ENCODE measurements at places on chromosomes 2 and 18.

- no peak for DNase-seq
Observed at GRCh38 chr2:86758405-86758804, 32.3 kb downstream of the CD8A start.

- DNase-seq = no peak
Observed at GRCh38 chr2:196266855-196267254, 95.5 kb upstream of the STK17B start.

DNA sequence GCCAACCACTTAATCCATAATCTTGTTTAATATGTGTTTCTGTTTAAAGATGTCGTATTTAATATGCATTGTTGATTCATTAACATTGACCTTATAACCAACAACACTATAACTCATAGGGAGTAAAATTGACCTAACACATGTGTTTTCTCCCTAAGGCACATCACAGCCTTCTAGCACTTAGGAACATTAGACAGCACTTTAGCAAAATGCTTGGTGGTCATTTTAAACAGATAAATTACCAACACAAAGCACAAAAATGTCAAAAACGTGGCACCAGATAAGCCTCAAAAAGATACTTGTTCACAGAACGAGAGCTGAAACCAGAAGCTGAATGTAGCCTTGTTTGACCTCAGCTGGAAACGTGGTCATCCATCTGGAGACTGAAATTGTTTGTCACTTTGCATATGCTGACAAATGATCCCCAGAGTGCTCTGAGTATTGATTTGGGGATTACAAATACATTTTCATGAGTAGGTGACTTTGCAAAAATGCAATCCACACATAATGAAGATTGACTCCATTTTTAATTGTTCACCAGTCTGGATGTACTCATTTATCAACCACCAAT is 139.2 kb downstream of the CCDC102B start:
- DNase-seq = no peak

DNA sequence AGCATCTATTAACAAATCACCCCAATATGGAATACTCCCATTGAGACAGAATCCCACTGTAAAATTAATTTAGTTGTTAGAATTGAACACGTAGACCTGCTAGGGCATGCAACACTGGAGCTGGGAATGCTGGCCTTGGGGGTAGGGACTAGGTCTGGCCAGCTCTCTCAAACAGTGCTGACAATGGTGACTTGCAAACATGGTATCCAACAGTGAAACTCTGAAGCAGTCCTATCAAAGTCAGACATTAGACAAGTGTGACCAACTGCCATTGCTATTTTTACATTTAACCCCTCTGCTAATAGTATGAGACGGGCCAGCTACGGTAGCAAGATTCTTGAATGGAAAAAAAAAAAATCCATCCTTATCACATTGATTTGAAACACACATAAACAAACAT is 7.2 kb downstream of the E2F6 start:
- DNase-seq = no peak

DNA sequence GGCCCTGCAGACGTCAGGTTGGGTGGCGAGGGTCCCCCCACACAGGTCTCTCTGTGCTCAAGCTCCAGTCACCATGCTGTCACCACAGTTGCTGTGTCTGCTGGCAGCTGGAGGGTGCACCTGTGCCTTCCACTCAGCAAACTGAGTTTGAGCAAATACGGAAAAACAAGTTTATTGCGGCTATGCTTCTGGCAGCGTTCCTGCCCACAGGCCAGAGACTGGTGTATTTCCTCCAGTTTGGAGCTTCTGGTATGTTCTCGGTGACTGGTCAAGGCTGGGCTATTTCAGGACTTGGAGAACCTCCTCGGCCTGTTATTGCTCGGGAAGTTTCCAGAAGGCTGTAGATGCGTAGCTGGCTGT is 132.6 kb downstream of the SEPTIN10 start:
- no peak for DNase-seq

GRCh38 chr18:42442656-42443055 is 487.6 kb downstream of the PIK3C3 start:
- no peak for DNase-seq

DNA sequence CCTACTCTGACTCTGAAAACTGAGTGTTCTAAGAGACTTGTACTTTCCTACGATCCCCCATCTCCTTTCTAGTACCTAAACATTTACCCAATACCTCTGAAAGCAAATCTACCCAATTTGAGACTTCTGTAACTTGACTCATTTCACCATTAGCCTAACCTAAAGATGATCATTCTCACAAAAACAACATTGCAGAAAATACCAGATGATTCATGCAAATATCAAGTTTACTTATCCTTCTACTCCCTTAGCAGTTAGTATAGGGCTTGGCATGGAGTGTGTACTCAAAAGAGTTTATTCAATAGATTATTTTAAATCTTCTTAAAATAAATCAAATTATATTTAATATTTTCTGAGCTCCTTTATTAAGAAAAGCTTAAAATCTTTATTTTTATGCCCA is 89.6 kb downstream of the NR4A2 start:
- no peak for DNase-seq

GRCh38 chr2:32750880-32751279 is 123.0 kb downstream of the TTC27 start:
- no peak for DNase-seq

DNA sequence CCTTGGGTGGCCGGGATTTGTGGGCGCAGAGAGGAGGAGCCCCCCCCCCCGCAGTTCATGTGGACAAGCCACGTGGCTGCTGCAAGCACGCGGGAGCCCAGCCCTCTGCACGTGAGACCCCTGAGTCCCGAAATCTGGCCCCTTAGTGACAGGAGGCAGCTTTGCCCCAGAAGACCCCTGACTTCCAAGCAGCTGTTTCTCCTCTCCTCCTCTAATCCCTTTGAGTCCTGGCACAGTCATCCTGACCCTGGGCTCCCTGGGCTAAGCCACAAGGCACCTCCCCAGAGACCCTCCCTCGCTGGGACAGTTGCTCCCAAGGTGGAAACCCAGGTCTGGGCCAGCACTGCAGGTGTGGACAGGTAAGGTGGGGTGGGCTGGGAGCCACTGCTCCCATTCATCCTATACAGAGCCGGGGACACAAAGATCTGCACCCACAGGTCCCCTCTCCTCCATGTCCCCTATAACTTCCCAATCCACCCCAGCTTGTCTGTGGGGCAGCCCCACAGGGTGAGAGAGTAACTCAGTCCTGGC is 923 bp downstream of the TEKT4 start:
- DNase-seq = no peak

DNA sequence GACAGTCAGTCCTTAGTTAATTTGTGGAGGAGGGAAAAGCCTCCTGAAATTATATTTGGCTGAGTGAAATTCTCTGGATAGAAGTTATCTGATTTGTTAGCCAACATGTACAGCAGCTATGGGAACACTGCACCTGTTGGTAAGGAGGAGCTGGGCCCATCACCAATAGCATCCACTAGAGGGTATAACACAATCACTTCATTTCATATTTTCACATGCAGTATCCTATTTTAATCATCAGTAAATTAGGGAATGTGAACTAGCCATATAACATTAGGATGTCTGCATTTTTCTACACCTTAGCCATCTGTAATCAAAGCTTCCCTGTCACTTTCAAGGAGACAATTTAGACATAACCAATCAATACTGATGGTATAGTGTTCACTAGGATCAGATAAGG is 818.4 kb upstream of the CDH2 start:
- no peak for DNase-seq

DNA sequence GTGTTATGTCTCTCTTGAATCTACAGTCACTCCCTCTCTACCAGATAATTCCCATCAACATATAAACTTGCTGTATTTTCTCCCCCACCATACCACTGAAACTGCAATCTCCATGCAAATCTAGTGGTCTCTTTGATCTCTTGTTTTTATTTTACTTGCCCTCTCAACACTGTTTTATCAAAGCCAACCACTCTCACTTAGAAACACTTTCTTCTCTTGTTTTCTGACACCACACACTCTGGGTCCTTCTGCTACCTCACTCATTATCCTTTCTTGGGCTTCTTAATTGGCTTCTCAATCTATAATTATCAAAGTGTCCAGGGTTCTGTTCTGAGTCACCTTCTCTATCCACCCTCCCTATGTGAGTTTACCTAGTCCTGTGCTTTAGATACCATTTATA is 2.0 kb upstream of the MCFD2 start:
- no peak for DNase-seq

DNA sequence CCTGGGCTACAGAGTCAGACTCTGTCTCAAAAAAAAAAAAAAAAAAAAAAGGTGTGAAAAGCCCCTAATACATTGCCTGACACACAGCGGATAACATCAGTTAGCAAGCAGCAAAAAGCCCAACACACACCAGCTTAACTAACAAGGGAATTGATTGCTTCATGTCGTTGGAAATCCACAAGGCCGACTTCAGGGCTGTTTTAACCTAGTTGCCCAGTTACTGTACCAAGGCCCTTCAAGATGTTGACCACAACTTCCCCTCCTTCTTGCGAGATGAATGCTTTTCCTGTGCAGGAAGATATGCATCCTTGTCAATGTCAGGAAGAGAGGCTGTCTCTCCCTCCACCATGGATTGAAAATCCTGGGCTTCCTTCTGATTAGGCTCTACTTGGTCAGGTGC is 202.9 kb downstream of the MIB1 start:
- DNase-seq = no peak

- no peak for DNase-seq
Observed at GRCh38 chr2:71880846-71881610, 266.6 kb downstream of the CYP26B1 start.

DNA sequence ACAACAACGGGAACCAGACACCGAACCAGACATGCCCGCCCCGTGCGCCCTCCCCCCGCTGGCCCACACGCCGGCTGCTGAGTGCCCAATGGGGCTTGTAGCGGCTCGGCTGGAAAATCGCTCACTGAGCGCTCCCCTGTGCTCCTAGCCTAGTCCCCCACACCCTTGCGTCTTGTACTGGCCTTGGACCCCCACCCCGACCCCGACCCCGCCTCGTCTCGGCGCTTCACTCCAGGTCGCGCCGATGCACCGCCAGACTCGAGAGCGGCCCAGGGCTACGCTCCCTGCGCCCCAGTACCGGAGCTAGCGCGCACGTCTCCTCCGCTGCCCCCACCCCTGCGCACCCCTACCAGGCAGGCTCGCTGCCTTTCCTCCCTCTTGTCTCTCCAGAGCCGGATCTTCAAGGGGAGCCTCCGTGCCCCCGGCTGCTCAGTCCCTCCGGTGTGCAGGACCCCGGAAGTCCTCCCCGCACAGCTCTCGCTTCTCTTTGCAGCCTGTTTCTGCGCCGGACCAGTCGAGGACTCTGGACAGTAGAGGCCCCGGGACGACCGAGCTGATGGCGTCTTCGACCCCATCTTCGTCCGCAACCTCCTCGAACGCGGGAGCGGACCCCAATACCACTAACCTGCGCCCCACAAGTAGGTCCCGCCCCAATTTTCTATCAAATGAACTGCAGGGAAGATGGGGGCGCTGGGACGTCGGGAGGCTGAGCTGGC is 1.5 kb downstream of the GAD1 start:
- no peak for DNase-seq

DNA sequence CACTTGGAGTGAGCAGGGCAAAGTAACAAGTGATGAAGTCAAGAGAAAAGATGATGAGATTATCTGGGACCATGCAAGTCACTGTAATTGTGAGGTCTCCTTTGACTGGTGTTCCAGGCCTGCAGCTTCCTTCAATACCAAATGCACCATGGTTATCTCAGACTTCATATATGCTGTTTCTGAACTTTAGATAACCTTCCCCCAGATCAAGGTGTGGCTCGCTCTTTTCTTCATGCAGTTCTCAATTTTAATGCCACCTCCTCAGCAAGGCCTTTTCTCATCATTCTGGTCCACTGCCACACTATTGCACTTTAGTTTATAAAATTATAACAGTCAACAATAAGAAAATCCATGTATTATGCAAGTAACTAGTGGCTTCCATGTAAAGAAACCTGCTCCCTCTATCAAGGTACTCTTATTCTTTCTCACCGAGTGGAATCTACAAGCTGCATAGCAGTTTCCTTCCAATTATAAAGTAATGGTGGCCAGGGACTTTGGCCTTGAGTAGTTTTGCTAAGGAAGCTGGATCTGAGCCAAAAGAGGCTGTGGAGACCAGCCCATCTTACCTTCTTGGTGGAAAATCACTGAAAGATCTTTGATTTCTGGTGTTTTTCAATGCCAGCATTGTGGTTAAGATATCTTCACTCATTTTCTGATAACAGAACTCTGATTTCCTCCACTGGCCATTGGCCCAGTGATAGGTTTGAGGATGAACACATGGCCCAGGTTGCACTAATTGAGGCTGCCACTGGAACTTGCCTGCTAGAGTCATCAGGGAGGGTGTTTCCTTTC is 113.6 kb downstream of the KCNE4 start:
- DNase-seq = no peak

DNA sequence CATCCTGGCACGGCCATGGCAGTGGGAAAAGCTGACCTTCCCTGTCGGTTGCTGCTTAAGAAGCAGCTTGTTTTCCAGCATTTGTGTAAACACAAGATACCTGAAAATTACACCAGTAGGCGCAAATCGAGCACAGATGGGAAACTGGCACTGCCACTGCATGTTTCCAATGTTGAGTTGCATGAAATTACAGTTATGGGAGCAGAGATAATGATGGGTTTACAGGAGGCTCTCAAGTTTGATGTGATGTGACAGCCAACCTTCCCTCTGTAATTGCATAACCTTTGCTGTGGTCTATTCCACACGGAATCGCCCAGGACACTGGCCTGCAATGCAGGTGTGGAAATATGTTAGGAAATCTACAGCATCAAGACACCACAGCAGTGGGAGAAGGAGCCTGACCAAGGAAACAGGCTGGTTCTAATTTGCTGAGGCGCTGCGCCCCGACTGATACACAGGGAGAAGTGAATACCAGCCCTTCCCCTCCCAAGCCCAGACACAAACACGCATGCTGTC is 17.4 kb downstream of the GPR45 start:
- no peak for DNase-seq

DNA sequence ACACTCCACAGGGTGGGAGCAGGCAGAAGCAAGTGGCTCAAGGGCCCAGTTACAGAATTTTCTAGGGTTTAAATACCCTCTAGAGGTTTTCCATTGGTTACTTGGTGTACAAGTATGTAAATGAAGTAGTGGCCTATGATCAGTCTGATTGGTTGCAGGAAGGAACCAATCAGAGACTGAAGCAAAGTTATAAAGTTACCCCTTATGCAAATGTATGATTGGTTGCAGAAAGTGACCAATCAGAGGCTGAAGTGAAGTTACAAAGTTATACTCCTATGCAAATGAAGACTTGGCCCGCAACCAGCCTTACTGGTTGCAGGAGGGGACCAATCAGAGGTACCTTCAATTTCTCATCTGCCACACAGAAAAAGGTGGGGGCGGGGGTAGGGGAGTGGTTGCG is 154.6 kb downstream of the INO80D start:
- DNase-seq = no peak

GRCh38 chr2:102304711-102305611 is 6.4 kb upstream of the IL1RL1 start:
- no peak for DNase-seq

- no peak for DNase-seq
Observed at GRCh38 chr2:27164960-27165763, 16.4 kb downstream of the TCF23 start.
